NCI-H460 (cell line): ENCODE measurements at places on chromosomes 5 and 9. TPM values are rescaled to one million over a fixed set of nuclear protein-coding genes. Genes with fewer than 3 reads are reported as not detected.

DNA sequence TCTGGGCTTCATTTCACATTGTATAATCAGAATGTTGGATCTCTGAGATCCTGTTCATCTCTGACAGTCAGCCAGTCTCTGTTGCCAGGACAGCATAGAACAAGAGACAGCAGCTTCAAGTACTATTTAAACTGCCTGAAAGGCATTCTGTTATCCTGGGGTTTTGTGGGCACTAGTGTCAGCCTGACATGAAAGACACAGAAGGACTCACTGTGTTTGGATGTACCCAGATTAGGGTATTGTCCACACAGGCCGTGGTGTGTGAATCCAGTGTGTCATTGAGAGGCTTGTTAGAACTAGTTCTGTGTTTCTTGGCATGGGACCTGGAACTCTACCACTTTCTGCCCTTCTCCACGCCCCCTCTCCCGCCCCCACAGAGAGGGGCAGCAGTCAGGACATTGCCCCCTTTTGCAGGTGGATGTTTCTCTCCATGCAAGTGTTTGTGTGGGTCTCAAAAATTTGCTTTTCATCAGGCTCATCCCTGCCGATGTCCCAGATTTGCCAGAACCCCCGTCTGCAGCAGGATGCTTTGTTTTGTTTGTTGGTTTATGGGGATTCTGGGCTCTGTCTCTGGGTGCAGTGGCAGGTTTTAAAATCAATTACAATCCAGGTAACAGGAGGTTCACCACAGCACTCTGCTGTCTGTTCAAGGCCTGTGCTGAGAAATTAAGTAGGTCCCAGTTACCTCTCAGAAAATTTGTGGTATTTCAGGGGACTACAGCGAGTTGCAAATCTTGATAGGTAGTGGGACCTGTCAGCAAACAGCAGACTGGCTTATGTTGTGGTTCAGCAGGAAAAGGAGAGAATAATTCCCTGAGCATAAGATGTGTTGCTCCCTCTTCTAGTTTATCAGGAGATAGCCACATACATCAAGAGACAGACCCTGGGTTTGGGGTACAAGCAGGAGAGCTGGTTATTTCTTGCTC is 144.6 kb downstream of the DOCK2 start:
- DNase-seq = no peak

The GABRP gene
- total RNA-seq = not detected in 2 replicates

- no peak for DNase-seq
Measured at GRCh38 chr9:133119103-133119845, 1.8 kb downstream of the RALGDS start.

GRCh38 chr5:143161885-143162540 is 241.5 kb downstream of the NR3C1 start:
- DNase-seq = peak; percentile 40

DNA sequence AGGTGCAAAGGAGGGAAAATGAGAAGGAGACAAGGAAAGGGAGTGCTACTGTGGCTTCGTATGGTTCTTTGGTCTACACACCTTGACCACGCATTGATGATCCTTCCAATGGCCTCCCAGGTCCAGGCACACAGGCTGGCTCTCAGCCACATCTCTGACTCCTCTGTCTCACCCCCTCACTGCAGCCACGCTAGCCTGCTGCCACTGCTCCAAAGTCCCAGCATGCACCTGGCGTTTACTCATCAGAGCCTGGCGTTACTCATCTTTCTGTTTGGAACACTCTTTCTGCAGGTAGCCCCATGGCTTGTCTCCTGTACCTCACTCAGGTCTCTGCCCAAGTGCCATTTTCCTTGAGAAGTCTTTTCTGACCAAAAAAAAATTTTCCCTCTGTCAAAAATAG is 195.5 kb downstream of the SNCAIP start:
- DNase-seq = no peak

GRCh38 chr5:78903861-78904260 is 81.2 kb downstream of the ARSB start:
- no peak for DNase-seq

- no peak for DNase-seq
Measured at GRCh38 chr9:126563556-126563955, 50.2 kb upstream of the LMX1B start.

DNA sequence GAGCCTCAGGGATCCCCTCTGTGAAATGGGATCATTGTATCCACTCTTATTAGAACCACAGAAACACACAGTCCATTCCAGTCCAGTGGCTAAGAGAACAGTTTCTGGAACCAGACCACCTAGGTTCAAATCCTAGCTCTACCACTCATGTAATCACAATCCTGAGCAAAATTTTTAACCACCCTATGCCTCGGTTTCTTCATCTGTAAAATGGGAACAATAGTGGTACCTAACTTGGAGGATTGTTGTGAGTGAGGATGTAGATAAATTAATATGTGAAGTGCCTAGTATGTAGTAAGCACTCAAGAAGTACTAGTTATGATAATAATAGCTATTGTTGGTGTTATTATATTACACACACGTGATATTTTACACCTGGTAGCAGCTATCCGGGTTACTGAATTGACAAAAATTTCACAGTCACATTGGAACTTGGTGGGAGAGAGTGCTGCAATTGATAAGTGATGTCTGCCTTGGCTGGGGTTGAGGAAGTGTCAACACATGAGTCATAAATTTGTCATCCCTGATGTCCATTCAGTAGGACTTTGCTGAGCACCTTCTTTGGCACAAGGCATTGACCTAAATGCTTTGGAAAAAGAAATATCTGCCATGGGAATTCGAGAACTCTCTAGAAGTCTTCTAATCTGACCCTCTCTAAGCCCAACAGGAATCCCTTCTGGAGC is 68.4 kb downstream of the COL27A1 start:
- DNase-seq = peak; percentile 81

DNA sequence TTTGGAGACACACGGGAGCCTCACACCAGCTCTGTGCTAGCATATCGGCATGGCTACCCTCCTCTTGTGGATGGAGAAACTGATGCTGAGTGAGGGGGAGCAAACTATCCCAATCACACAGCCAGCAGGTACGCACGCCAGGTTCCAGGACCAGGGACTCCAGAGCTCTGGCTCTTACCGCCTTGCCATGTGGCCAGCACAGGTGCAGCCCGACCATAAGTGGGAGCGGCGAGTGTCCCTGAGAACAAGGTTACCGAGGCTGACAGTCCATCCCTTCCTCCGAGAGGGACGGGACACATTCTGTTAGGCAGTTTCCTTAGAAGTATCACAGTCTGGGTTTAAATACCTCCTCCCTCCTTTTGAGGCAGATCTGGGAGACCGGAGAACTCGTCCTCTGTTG is 86.0 kb downstream of the PAX5 start:
- no peak for DNase-seq

DNA sequence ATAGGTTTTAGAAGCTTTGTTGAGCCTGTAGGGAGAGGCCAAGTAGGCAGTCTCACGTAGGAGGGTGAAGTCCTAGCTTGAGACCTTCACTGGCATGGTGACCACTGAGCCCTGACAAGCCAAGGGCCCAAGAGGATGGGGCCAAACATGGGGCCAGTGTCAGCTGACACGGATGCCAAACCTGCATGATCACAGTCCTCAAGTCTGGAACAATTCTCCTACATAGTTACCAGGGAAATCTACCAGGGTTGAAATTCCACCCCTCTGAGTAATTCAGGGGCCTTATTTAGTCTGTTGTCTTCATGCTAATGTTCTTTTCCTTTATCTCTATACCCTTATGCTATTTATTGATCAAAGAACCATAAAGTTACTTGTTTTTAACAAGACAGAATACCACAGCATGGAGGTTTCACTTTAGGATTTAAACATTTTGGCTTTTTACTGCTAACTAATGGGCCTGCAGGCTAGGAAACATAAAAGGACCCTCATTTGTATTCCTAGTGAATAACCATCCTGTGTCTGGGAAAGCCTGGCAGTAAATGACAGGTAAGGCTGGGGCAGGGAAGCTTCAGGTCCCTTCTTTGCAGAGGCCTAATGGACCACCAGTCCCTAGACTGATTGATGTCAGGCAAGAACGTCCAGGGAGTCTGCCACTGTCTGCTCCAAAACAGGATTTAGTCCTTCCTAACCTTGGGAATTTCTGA is 140.8 kb downstream of the FGF1 start:
- no peak for DNase-seq

The REEP2 gene
- 2.3 and 2.4 TPM in 2 replicates for total RNA-seq

DNA sequence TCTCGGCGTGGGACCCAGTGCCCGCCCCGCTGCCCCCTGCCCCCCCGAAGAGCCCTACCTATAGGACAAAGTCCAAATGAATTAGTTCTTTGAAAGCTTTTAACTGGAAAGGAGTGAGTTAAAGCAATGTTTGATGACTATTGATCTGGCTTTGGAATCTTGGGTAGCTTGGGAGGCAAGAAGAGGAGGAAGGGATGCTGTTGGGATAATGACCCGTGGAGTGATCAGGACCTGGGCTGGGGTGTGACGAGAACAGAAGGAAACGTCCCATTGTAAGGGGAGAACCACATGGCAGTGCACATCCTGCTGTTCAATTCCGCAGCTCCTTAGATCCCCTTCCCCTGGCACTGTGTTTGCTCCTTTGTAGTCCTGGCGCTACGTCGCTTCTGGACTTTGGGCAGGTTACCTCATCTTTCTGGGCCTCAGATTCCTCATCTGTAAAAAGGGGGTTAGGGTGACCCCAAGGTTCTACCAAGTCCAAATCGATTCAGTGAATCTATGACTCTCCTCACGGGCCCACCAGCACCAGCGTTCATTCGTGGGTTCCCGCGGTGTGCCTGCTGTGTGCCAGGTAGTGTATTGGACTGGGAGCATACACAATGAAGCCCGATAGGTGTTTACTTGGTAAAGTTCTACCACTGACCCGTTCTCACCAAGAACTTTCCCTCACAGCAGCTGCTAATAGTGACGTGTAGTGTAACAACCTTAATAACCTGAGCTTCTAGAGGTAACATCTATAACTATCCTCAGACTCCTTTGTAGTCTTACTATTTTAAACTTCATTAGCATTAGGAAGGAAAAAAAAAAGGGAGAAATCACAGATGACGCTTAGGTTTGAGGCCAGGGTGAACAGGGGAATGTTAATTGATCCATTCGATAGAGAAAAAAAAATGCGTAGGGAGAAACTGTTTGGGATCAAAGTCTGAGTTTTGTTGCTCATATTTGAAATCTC is 1.1 kb upstream of the NADK2 start:
- no peak for DNase-seq

DNA sequence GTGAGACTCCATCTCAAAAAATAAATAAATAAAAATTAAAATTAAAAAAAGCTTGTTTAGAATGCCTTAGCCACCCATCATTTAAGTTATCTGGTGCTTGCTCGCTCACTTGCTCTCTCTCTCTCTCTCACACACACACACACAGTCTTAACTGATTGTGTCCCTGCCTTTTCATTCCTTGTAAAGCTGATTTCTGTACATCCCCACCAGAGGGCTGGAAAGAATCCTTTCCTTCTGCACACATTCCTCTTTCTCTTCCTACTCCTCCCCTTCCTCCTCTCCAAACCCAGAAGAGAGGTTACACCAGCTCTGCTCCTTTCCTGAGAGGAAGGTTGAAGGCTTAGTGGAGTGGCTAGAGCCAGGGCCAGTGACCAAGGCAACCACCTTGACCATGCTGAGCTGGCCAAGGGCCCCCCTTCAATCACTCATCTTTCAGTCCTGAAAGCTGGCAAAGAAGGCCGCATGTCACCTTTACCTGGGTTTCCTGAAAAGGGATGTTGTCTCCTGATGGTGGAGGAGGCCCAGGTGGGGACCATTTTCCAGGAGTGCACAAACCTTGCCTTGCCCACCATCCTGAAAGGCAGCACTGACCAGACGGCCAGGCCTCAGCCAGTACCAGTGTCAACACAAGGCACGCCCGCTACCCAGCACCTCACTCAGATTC is 25.6 kb downstream of the STK10 start:
- DNase-seq = no peak
